Activated T-cell treated with anti-CD3 and anti-CD28 coated beads, Interleukin-2, amount 50 U/mL, for 72 hours (primary cell): ENCODE measurements at places on chromosomes 12 and 14. TPM values are rescaled to one million over a fixed set of nuclear protein-coding genes. Genes with fewer than 3 reads are reported as not detected.

The OR4E2 gene
- not detected for total RNA-seq

The FAIM2 gene
- total RNA-seq: 0.67 TPM

The APOF gene
- 0.28 TPM for total RNA-seq

The CFAP251 gene
- total RNA-seq: 0.70 TPM

The CFAP54 gene
- 0.67 TPM for total RNA-seq

The KLRC4 gene
- 7.1 TPM for total RNA-seq

The FOXN4 gene
- not detected for total RNA-seq

The AKAP3 gene
- 7.7 TPM for total RNA-seq

The RPL10L gene
- total RNA-seq: not detected

The REP15 gene
- not detected for total RNA-seq

The PSMC6 gene
- 91.1 TPM for total RNA-seq

The MYO1H gene
- total RNA-seq: not detected

The ETNK1 gene
- total RNA-seq: 84.0 TPM

The LIMA1 gene
- total RNA-seq: 117 TPM

The RTL1 gene
- not detected for total RNA-seq

The SERPINA1 gene
- total RNA-seq: 68.9 TPM

The TPH2 gene
- not detected for total RNA-seq

The MMP17 gene
- not detected for total RNA-seq

The ARHGEF25 gene
- 5.3 TPM for total RNA-seq

The PAX9 gene
- 0.23 TPM for total RNA-seq

The TEX52 gene
- total RNA-seq: 0.28 TPM

The NOXRED1 gene
- total RNA-seq: 1.7 TPM

The KIF5A gene
- total RNA-seq: 5.9 TPM

The FSCB gene
- not detected for total RNA-seq

The NDRG2 gene
- 6.3 TPM for total RNA-seq

The KSR2 gene
- total RNA-seq: 0.21 TPM
